ENCODE measurements at places on chromosomes 13 and 19.

- peak; percentile 39 for DNase-seq
Observed at GRCh38 chr19:49468746-49469447, 5.1 kb upstream of the FLT3LG start.

GRCh38 chr13:54177466-54177865 lies 1148.9 kb downstream of the OLFM4 start:
- DNase-seq = no peak

DNA sequence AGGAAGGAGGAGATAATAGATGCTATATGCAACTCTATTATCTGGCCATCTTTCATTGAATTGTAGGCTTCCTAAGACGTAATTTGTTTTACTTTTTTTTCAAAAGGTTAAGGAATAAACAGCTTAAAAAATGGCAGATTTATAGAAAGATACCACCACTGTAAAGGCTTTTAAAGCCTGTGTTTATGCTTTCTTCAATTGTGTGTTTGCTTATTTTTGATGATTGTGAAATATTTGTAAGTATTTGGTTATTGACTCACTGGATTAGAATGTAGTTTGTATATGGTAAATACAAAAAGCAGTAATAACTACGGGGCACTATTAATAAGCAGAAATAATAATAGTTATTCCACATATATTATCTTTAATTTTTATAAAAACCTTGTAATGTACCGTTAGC lies 437.9 kb downstream of the KLF5 start:
- DNase-seq = no peak

- no peak for DNase-seq
Observed at GRCh38 chr13:80329250-80329649, 11.7 kb downstream of the SPRY2 start.

DNA sequence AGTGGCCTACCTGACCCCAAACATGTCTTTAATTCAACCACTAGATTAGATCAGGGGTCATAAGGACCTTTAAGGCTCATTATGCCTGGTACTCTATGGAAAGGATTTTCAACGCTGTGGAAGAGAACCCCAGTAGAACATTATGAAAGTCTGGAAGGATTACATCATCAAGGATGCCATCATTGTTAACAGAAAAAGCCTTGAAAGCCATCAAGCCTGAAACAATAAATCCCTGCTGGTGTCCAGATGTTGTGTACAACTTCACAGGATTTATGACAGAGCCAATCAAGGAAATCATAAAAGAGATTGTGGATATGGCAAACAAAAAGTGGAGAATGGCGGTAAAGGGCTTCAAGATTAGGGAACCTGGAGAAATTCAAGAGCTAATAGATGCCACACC lies 59.7 kb downstream of the NAA16 start:
- DNase-seq = no peak

- no peak for DNase-seq
Observed at GRCh38 chr19:30235946-30236345, 136.2 kb upstream of the ZNF536 start.

DNA sequence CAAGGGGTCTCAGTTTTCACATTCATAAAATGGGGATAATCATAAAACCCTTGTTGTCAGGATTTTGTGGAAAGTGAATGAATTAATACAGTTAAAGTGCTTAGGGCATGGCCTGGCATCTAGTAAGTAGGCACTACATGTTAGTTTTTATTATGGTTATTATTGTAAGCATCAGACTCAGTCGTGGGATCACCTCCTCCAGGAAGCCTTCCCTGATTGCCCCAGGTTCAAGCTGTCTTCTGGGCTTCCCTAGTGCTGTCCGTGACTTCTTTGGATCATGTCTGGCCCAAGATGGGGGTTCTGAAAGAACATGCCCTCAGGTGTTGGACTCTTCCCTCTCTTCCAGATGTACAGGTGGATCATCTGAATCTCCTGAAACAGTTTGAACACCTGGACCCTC lies 10.7 kb downstream of the NUCB1 start:
- DNase-seq = no peak

- DNase-seq = peak; percentile 62
Observed at GRCh38 chr19:13154241-13154778, 4.1 kb downstream of the IER2 start.

DNA sequence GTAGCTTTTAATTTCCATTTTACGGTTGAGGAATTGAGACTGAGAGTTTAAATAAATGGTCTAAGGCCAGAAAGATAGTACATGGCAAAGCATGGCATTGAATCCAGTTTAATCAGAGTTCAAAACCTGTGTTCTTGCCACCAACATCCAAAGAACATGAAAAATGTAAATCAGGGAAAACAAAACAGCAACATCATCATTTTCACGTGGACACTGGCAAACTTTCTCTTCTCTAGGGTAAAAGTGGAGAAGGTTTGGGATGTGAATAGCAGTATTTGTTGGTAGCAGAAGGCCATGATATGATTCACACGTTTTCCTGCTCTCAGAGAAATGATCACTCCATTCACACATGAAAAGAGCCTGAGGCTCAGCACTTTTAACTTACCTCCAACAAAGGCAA lies 357.7 kb downstream of the UQCRFS1 start:
- DNase-seq = no peak

GRCh38 chr19:18021121-18021755 lies 13.3 kb downstream of the ARRDC2 start:
- DNase-seq = peak; percentile 93

DNA sequence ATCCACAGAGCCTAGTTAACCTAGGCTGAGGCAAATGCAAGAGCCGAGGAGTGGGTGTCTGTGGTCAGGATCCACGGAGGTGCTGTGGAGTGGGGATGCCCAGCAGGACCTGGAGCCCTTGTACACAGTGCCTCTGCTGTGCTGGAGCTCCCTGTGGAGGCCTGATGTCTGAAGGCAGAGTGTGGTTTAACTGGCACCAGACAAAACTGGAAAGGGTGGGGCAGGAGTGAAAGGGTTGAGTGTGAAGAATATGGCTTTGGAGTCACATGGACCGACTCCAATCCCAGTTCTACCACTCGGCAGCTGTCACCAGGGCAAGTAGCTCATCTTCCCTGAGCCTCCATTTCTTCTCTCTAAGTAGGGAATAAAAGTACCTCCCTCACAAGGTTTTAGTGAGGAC lies 60.3 kb upstream of the GPR12 start:
- DNase-seq = no peak

- no peak for DNase-seq
Observed at GRCh38 chr13:46615888-46616531, 63.0 kb downstream of the LRCH1 start.

DNA sequence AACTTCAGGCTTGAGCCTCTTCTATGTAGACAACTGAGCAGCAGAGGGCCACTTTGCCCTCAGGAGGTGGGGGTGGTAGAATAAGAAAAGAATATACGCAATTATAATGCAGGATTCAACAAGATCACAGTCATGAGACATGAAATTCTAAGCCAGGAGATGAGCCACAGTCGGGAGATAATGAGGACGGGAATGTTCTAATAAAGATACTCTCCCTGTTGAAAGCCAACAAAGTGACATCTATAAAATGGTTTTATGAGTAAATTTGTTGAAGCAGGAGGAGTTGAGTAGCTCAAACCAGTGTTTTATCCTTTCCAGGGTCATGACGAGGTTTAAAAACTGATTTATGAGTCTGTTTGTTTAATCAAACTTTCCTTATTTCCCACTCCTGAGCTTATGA lies 152.0 kb upstream of the SERP2 start:
- no peak for DNase-seq

DNA sequence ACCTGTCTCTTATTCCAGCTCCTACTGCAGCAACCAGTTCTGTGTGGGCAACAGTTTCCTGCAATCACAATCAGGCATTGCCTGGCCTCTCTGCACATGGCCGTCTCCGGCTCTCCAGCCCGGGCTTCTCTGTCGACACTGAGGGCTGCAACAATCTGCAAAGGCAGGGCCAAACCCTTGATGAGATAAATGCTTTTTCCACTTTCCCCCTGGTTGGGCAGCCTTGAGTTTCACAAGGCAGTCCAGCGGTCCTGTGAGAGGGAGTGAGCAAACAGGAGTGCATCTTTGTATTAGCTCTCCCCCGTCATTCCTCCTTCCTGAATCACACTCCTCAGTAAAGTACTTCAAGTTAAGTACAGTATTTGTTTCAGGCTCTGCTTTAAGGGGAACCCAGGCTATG lies 40.7 kb upstream of the VWA8 start:
- DNase-seq = no peak

- no peak for DNase-seq
Observed at GRCh38 chr19:31071136-31071855, 277.9 kb downstream of the TSHZ3 start.

DNA sequence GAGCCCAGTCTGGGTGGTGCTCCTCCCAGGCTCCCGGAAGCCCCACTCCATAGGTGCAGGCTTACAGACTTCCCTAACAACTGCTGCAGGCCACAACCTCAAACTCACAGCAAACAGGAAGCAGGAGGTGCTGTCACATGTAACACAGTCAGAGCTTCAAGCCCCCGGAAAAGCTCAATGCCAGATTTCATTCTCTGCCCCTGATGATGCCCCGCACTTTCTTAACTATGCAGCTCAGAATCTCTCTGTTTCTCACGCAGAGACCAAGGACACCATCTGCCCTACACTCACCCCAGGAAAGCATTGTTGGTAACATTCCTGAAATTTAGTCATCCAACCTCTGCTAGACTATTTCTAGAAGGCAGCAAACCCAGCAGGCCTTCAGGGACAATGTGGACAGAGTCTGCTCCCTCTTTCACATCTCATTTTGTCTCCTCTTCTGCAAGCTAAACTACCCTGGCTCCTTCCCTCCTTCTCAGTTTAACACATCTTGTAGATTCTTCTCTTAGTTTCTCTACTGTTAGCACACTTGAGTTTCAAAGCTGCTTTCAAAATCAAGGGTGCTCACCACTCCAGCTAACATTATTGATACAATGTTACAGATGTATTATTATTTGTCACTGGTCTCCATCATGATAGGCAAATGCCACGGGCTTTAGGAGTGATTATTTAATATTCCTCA lies 162.5 kb downstream of the KCTD12 start:
- peak; percentile 30 for DNase-seq

DNA sequence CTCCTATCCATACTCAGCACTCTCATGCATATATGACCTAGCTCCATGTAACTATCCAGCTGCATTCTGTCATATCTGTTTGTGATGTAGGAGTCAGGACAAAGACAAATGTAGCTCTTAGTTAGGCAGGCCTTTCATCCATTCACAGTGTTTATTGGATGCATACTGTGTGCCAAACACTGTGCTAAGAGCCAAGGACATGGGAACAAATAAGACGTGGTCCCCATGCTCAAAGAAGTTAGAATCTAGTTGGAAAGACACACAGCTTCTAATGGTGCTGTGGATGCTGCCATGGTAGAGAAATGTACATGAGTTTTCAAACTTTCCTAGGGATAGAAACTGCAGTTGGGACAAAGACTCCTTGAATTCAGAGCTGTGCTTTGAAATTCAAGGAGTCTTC lies 31.7 kb upstream of the IL17D start:
- DNase-seq = no peak

GRCh38 chr13:27853861-27854260 lies 61.6 kb downstream of the GSX1 start:
- DNase-seq = no peak

- no peak for DNase-seq
Observed at GRCh38 chr19:21269813-21270212, 59.4 kb downstream of the ZNF708 start.

GRCh38 chr19:2816641-2817040 lies 3.0 kb upstream of the ZNF554 start:
- DNase-seq = no peak

DNA sequence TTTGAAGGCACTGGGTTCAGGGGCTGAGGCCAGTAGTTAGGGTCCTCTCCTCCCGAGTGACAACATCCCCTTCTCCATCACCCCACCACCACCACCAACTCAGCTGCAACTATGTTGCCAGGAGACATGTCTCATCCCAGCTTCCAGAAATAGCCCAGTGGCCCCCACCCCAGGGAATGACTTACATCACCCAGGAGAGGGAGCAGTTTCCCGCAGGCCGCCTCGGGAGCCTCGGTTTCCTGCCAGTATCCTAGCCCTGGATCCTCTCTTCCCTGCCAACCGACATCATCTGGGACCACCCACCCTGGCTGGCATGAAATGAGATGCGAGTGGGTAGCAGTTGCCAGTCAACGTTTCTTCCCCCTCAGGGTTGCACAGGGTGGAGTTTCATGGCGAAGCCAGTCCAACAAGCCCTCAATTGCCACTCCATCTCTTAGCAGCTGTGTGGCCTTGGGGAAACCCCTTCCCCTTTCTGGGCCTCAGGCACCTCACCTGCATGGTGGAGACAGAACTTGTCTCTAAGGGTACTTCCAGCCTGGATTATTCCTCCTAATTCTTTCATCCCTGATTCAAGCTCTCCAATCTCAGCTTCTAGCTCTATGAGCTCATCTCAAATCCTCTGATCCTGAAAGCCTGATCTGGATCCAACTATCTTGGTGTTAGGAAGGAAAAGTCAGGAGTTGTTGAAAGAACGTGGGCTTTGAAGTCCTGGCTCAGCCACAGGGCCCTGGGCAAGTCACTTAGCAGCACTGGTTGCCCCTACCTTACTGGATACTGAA lies 3.9 kb upstream of the GSK3A start:
- DNase-seq = no peak

GRCh38 chr19:40358773-40359172 lies 10.3 kb downstream of the PLD3 start:
- no peak for DNase-seq

DNA sequence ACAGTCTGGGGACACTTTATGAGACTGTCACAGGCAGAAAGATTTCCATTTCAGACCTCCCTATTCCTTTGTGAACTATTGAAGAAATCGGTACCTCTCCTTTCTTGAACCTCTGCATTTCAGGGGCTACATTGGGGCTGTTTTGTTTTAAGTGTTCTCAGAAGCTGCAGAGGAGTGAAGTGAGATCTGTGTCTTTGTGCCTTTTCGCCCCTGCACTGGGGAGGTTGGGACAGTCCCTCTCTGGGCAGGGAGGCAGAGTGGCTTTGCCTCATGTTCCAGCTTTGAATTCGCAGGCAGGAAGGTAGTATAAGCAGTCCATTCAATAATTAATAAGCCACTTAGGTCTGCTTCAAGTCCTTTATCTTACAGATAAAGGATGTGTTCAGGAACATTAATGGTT lies 9.5 kb upstream of the AMER2 start:
- DNase-seq = no peak

GRCh38 chr19:17378271-17378670 lies 1.1 kb upstream of the PLVAP start:
- DNase-seq = no peak
